Stimulated activated CD4-positive, alpha-beta T cell treated with anti-CD3 and anti-CD28 coated beads, Interleukin-12 subunit alpha, Interleukin-12 subunit beta, amount 100 ng/mL, for 24 hours (primary cell): ENCODE measurements at places on chromosomes 6 and 20.

- no peak for DNase-seq
These were observed 54.8 kb downstream of the PLG start for GRCh38 chr6:160756871-160757270.

- no peak for DNase-seq
These were observed 27.7 kb upstream of the EDN1 start for GRCh38 chr6:12262236-12263061.

DNA sequence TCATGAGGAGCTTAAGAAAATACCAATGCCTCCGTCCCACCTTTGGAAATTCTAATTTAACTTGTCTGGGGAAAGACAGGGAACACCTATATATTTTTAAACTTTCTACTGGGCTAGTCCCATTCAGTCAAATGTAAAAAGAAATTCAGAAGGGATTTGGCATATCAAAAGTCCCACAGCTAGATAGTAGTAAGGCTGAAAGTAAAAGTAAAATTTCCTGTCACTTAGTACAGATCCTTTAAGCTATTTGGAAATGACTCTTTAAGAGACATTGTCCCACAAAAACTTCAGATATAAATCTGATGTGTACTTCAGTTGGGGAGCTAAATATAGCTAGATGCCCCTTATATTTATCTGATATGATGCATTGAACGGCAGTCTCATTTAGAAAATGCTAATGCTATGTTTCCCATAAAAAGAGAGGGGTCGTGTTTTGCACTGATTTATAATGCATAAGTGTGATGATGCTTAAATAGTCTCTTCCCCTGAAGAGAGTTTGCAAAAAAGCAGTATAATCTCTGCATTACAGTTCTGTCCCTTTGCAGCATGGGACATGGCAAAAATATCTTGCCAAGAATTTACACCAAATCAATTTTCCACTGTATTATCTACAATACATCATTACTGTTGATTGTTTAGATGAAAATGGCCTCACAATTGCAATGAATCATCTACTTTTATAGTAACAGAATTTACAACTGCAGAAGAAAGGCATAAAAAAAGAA is 860.8 kb upstream of the MAP3K7 start:
- DNase-seq, result no peak

DNA sequence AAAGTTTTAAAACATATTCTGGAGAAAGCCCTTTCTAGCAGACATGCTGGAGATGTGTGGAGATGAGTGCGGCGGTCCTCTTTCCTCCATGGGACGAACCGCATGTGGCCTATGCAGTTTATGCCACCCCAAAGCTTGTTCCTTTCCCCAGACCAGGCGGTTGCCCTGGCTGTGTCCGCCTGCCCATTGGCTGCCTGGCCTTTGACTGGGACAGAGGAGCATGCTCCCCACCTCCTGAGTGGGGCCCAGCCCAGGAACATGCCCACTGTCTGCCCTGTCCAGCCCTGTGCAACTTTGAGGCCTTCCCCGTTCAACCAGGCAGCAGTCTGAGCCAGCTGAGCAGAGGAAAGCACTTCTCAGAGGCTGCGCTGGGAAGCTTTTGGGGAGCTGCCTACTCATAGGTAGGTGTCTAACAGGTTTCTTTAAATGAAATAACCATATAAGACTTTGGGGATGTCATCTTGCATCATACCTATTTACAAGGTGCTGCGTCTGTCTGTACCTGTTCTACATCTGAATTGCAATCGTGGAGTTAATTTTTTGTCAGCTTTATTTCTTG is 20.6 kb downstream of the FOXC1 start:
- no peak for DNase-seq

- no peak for DNase-seq
These were observed 45.6 kb downstream of the DTD1 start for GRCh38 chr20:18633411-18633810.

DNA sequence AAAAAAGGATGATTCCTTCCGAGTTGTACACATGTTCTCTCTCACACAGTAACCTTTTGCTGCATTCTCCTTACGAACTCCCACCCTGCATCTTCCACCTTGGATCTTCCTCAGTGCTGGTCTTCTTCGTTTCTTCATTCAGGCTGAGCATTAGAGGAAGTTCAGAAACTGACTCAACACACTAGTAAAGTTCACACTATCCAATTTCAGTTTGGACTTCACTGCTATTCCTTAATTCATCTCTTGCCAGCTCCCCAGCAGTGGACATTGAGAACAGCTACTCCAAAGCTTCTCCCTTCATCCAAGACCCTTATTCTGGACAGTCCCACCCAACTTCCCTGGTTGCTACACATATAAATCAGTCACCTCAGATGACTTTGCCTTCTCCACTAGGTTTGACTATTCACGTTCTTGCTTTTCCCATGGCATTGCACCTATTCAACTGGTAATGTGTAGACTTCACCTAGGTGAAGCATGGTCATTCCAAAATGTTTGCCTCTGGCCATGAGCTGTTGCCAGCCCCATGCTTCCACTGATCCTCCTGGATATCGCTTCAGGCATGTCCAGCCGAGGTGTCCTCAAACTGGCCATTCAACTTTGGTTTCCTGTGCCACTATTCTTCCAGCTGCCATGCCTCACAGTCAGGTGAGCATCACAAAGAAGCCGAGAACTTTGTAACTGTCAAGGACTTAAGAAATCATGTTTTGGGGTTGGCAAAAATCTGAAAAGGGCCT is 103.9 kb upstream of the EMILIN3 start:
- DNase-seq, result no peak

GRCh38 chr6:38391206-38391605 is 248.5 kb downstream of the BTBD9 start:
- no peak for DNase-seq

DNA sequence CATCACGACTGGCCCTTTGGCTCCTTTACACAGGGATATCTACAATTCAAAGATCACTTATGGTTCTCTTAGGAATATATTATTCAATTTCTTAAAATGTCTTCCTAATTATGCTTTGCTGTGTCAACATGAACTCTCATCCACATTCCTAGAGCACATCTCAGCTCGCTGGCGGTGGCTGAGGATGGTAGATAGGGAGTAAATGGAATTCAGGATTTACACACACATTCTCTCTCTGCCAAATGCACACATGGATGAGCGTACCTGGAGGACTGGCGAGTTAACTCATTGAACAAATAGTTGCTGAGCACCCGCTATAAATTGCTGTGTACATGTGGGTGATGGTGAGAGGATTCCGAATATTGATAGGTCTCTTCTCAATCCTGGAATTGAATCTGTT is 4.8 kb upstream of the MRPS10 start:
- no peak for DNase-seq

- DNase-seq, result no peak
These were observed 11.8 kb downstream of the ADTRP start for GRCh38 chr6:11766589-11767450.

GRCh38 chr6:148157841-148158240 is 184.8 kb upstream of the SASH1 start:
- no peak for DNase-seq

DNA sequence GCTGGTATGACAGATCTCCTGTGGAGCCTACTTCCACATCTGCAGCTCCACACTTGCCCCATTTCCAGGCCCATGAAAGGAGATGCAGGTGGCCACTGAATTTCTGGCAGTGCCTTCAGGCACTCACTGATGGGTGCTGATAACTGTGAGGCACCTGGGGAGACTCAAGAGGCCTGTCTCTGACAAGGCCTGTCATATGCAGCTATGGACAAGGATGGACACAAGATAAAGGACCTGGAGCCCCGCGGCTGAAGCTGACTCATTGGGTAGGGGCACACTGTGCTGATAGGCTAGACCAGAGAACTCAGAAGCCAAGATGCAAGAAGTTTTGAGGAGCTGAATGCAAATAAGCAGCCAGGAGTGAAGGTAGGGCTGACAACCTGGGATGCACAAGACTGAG is 81.0 kb upstream of the LRFN2 start:
- no peak for DNase-seq

- DNase-seq, result no peak
These were observed 104.9 kb upstream of the TFAP2D start for GRCh38 chr6:50608421-50608820.

DNA sequence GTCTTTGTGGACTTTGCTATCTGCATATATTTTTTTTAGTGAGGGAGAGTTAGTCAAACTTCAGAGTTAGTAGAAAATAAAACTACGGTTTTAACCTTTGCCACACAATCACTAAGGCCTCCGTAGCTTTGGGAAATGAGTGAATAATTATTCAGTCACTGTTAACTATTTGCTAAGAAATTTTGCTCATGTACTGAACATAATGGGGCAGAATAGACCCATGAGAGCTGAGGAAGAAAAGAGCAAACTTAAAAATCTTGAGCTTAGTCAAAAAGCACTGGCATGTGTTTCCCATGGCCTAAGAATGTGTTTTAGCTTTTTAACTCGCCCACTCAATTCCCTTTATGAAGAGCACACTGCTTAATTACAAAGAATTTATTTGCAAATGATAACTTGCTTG is 60.4 kb upstream of the SUPT3H start:
- DNase-seq, result no peak

DNA sequence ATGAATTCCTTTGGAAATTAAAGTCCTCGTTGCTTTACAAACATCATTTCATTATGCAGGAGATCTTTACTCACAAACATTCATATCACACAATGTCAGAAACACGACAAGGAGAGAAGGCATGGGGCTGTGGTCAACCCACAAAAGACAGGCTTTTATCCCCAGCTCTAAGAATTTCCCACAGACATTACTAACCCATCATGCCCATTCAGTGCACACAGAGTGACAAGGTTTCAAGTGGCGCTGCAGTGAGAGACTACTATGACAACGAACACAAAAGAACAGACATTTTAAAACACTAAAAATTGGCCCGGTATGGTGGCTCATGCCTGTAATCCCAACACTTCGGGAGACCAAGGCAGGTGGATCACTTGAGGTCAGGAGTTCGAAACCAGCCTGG is 579.8 kb upstream of the AGPAT4 start:
- DNase-seq, result no peak
